ENCODE measurements at places on chromosomes 7 and 10.
A peak's percentile ranks its signal among the peaks of the same experiment; 100 is the strongest.

GRCh38 chr10:114431414-114432135, 27.3 kb upstream of the AFAP1L2 start:
- DNase-seq, result no peak

DNA sequence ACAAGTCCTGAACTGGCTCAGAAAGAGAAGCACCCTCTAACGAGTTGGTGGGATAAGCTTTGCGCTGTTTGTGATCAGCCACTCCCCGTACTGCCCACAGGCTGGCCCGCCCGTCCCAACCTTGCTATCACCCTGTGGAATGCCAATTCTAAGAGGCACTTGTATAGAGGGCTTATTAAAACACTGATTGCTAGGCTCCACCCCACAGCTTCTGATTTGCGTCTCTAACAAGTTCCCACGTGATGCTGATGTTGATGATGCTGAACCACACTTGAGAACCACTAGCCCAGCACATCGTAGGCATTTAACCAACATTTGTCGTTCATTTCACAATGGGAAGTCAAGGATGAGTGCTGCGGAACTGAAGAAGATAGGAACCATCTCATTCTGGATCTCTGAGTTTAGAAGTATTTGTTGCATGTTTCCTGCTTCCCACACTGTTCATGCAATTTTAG, 12.7 kb upstream of the GSAP start:
- no peak for DNase-seq

- DNase-seq, result no peak
Observed at GRCh38 chr10:15483215-15484075, 112.4 kb upstream of the FAM171A1 start.

DNA sequence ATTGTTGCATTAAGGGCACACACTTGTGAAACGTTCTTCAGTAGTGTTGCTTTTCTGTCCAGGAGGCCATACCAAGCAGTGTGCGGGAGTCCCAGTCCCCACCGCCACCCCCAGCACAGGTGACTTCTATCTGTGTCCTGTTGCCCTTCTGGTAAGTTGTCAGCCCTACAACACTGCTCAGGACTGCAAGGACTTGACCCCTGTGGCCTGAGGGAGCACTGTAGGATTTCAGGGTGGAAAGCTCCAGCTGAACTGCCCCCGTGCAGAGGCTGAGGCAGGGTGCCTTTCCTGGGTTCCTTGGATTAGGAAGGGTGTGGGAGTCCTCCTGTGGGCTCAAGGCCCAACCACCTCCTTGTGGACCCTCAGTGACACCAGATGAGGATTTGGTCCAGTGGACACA, 26.8 kb upstream of the ZNF488 start:
- DNase-seq, result no peak

- no peak for DNase-seq
Observed at GRCh38 chr7:4607311-4607729, 74.8 kb upstream of the FOXK1 start.

DNA sequence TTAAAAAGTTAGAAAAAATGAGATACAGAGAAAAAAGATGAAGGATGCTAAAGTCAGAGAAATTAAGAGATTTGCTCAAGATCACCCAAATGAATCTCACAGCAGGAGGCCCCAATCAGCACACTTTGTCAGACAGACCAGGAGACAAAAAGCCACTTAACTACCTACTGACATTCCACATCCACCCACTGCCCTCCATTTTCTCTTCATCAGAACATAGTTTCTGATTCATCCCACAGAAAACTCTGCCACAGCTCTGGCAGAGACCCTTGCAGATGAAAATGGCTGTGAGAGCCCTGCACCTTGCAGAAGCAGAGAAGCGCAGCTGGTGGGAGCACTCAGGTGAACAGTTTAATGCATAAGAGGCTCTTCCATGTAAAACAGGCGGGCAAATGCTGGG, 26.6 kb downstream of the DGKI start:
- no peak for DNase-seq

DNA sequence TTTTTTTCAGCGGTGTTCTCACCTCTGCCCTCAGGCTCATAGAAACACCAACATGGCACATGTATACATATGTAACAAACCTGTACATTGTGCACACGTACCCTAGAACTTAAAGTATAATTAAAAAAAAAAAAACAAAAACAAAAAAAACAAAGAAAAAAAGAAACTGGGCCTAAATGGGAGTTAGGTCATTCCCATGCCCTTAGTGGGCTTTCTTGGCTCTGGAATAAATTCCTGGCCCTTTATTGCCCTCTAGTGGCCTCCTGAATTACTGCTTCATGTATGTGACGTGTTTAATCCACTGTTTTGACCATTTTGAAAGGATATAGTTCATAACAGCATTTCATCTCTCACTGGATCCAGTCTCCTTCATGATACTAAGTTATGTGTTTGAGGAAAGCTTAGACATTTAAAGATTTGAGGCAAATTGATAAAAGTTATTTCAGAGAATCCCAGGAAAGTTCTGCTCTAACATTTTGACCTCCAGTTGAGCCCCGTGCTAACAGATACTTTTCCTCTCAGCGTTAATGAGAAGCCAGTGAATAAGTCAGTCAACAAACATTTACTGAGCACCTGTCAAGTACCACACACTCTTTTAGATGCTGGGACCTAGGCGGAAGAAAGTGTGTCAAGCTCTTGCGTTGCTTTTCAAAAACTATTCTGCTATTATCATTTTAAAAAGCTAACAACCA, 54.7 kb upstream of the SYPL1 start:
- no peak for DNase-seq

GRCh38 chr10:97518301-97519043, 19.7 kb downstream of the UBTD1 start:
- DNase-seq, result no peak

DNA sequence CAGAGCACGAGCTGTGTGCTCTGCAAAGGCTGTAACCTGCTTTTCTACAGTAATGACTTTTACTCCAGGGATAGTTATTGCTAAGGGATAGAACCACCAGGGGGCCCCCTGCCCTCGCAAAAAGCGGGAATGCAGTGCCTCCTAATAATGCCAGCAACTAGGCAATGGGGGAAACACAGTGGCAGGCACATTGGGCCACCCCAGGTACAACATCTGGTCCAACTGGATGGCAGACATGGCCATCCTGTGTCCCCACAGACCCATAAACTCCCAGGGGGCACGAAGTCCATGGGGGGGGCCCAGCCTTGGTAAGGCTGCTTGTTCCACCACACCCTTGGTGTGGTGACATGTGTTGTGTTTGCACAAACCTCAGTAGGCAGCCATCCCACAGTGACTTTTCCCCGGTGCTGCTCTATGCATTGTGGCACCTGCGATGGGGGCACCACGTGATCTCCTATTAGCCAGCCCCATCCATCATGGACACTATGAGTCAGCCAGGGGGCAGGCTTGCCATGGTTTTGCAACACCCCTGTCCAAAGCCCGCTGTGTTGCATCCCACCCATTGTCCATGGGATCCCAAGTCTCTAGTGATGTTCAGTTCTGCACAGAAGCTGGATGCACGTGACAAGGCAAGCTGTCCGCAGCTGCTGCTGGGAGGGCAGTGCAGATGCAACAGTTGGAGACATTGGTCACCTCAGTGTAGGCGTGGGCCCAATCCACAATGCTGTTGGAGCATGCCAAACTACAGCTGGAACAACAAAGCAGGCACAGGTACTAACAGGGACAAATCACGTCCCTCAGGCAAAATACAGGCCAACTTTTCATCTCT, 84.0 kb downstream of the ANLN start:
- peak; percentile 24 for DNase-seq

DNA sequence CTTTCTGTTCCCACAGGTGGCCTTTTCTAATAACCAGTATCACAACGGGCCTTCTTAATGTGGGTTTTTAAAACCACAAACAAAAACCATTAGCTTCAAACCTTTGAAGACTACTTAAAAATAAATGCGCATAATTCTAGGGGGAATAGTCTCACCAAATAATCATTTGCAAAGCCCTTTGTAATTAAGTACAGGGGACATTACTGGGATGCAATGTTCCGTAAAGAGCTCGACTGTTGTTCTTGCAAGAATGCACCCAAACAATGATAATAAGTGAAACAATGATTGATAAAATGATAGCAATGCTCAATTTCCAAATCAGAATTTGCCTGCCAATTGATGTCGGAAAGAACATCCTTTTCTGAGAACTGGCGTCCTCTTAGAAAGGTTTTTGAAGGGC, 589.1 kb upstream of the ADARB2 start:
- no peak for DNase-seq

DNA sequence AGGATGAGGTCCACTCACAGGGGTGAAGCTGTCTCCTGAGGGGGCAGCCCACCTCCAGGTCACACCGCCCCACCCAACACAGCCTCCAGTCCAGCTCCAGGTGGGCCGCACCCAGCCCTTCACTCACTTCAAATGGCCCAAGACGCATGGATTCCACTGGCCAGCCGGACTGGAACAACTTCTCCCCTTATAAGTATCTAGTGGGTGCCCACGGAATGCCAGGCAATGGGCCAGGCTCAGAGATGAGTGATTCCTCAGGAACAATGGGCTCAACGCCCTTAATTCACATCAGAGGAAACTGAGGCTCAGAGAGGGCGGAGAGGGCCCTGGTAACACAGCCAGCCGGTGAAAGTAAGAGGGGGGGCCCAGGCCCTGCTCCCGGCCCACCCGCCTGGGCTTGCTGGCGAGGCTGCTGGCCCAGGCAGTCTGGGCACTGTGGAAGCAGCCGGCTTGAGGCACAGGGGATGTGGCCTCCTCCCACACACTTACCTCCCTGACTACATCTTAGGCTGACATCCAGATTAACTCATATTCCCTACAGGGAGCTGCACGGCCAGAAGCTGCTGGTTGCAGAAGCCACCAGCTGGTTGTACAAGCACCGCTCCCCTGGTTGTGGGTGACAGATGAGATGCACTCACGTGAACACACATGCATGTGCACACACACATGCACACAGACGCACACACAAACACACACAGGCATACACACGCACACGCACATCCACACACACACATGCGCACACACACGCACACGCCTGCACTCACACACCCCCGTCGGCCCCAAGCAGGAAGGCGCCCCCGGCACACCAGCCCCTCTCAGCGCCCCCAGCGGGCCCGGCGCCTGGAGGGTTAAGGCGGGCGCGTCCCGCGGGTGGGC, 1.0 kb upstream of the FAM20C start:
- DNase-seq, result no peak

DNA sequence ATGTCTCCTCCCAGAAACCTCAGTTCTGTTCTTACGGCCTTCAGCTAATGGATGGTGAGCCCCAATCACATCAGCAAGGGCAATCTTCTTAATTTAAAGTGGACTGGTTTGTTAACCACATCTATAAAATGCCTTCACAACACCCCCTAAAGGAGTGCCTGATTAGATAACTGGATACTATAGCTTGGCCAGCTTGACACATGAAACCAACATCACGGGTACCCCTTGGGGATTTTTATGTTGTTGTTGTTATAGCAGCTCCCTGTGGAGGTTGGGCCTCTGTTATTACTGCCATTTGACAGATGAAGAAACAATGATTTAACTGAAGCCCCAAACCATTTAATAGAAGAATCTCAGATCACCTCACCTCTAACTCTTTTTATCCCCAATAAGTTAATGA, 26.8 kb downstream of the STRA8 start:
- no peak for DNase-seq

GRCh38 chr10:26502986-26503385, 64.8 kb downstream of the APBB1IP start:
- no peak for DNase-seq

GRCh38 chr7:94530109-94530508, 20.5 kb downstream of the CASD1 start:
- no peak for DNase-seq

DNA sequence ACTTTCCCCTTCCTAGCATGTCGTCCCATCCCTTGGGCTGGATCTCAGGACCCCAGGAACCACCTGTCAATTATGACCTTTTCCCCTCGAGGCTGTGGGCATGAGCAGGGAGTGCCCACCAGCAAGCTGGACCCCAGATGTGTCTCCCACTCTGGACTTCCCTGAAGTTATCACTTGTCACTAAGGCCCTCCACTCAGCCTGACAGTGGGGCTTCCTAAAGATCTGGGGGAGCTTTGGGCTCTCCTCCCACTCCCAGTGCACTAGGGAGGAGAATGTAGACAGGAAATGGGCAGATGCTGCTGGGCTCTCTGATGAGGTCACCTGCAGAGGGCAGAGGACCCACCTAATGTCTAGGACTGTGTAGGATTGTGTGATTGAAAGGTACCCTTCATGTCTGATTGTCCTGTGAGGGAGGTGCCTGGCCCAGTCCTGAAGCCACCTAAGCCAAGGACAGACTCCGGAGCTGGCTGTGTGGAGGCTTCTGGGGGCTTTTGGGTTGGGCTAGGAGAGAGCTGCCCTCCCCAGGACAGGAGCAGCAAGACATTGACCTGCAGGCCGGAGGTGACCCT, 18.7 kb downstream of the MYO1G start:
- no peak for DNase-seq

GRCh38 chr10:116720241-116720643, 22.1 kb downstream of the HSPA12A start:
- no peak for DNase-seq

DNA sequence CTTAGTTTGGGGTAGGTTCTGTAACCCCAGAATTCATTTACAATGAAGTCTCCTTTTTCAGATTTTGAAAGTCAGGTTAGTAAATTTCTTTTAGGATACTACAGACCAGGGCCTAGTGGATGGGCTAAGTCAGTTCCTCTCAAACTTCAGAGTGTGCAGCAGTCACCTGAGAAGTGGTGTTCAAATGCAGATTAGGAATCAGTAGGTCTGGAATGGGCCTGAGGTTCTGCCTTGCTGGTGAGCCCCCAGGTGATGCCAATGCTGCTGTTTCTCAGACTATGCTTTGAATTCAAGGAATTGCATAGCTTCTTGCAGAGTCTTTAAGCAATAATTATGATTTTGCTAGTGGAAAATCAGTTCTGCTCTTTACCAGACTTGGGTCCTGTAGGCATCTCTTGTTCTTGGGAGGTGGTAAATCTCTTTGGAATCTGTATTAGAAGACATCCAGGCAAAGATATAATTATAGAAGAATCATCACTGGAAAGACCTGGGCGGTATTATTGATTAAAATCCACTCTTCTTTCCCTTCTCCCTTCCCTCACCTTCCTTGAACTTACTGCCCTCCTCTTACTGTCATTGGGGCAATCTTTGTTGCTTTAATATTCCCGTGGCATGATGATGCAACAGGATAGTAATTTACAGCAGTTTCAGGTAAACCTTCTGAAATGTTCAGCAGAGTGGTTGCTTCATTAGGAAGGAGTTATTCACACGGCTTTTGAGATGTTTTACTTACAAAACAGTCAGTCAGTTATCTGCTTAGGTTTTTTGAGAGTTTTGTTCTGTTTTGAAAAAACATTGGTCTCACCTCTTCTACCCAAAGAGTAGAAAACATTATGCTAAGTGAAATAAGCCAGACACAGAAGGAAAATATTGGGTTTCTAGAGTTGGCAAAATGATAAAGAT, 87.2 kb downstream of the NRF1 start:
- DNase-seq, result no peak

- no peak for DNase-seq
Observed at GRCh38 chr7:118642396-118642795, 417.9 kb downstream of the ANKRD7 start.

- no peak for DNase-seq
Observed at GRCh38 chr7:132739271-132739955, 163.1 kb upstream of the PLXNA4 start.

- DNase-seq, result no peak
Observed at GRCh38 chr7:99270702-99271101, 1.9 kb upstream of the MYH16 start.

- no peak for DNase-seq
Observed at GRCh38 chr7:81299711-81300110, 380.9 kb upstream of the SEMA3C start.

- DNase-seq, result no peak
Observed at GRCh38 chr7:117781707-117782106, 91.5 kb downstream of the CTTNBP2 start.
